SJCRH30 (cell line): ENCODE measurements at places on chromosomes 3 and 15. TPM values are rescaled to one million over a fixed set of nuclear protein-coding genes. Genes with fewer than 3 reads are reported as not detected.

FGD5 gene
- not detected in 2 replicates for total RNA-seq

FSD2 gene
- 0.06 TPM in 1 of 2 replicates, not detected in the other for total RNA-seq

CGNL1 gene
- 5.5 and 5.9 TPM in 2 replicates for total RNA-seq

TRH gene
- total RNA-seq, result not detected in 2 replicates

GRCh38 chr3:135238871-135239614, 444.0 kb downstream of the EPHB1 start:
- no peak for DNase-seq
- no peak overlapping the region for H3K4me3 ChIP-seq
- H3K27me3 ChIP-seq, result no peaks in the 10 kb centered on the region
- no peaks in the 10 kb centered on the region for H3K36me3 ChIP-seq

DNA sequence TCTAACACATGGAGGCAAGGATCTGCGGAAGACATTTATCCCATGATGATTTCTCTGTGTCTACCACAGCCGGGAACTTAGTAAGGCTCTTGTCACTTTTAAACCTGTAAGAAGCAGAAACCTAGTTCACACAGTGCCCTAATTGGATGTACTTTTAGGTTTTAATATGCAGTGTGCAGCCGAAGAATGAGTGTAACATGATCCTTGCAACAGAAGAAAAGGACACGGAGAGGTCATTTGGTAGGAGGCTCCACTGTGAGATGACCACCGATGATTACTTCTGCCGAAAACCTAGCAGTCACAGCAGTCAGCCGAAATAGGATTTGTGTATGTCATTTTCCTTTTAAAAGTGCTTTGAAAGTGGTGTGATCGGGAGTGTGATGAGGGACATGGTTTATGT, 6.8 kb downstream of the CACNA1D start:
- no peaks in the 10 kb centered on the region for H3K36me3 ChIP-seq
- no peak overlapping the region for H3K27ac ChIP-seq
- H3K4me1 ChIP-seq, result no peaks in the 10 kb centered on the region
- DNase-seq, result no peak
- no peaks in the 10 kb centered on the region for H3K27me3 ChIP-seq

GRCh38 chr15:81030301-81030750, 29.6 kb downstream of the TLNRD1 start:
- H3K4me1 ChIP-seq, result no peaks in the 10 kb centered on the region
- no peak overlapping the region for H3K4me3 ChIP-seq
- H3K27ac ChIP-seq, result no peak overlapping the region
- no peaks in the 10 kb centered on the region for H3K36me3 ChIP-seq
- H3K27me3 ChIP-seq, result no peaks in the 10 kb centered on the region

GRCh38 chr3:22495791-22496190, 707.3 kb upstream of the UBE2E2 start:
- no peaks in the 10 kb centered on the region for H3K4me1 ChIP-seq
- no peak for DNase-seq
- no peak overlapping the region for H3K27ac ChIP-seq
- H3K27me3 ChIP-seq, result no peaks in the 10 kb centered on the region
- H3K4me3 ChIP-seq, result no peak overlapping the region

GRCh38 chr15:42144841-42145375, 11.5 kb downstream of the PLA2G4F start:
- no peak overlapping the region for H3K27ac ChIP-seq
- DNase-seq, result no peak
- H3K4me1 ChIP-seq, result no peaks in the 10 kb centered on the region
- H3K36me3 ChIP-seq, result no peaks in the 10 kb centered on the region
- no peak overlapping the region for H3K4me3 ChIP-seq

- no peaks in the 10 kb centered on the region for H3K4me1 ChIP-seq
- H3K27ac ChIP-seq, result no peak overlapping the region
- no peak overlapping the region for H3K4me3 ChIP-seq
- H3K27me3 ChIP-seq, result 0 out of 2 replicates have a peak, but pooled peaks cover 9% of the 10 kb centered on the region
- H3K36me3 ChIP-seq, result no peaks in the 10 kb centered on the region
Measured at GRCh38 chr3:117790235-117790987, 1080.8 kb downstream of the TUSC7 start.
